ENCODE measurements at places on chromosomes 3 and 15. TPM values are rescaled to one million over a fixed set of nuclear protein-coding genes. Genes with fewer than 3 reads are reported as not detected.

Gene MYO5C
- total RNA-seq, result 0.31 TPM

Gene PLA1A
- total RNA-seq, result not detected

Gene TEX264
- 63.8 TPM for total RNA-seq

Gene SLC28A1
- not detected for total RNA-seq

Gene ITIH3
- 3.2 TPM for total RNA-seq

Gene NR1I2
- 0.14 TPM for total RNA-seq
